ENCODE measurements at places on chromosomes 1 and 21.

GRCh38 chr1:116988908-116989307, 12.7 kb upstream of the CD101 start:
- DNase-seq: no peak

GRCh38 chr1:76729142-76729541, 138.1 kb upstream of the ST6GALNAC5 start:
- no peak for DNase-seq

DNA sequence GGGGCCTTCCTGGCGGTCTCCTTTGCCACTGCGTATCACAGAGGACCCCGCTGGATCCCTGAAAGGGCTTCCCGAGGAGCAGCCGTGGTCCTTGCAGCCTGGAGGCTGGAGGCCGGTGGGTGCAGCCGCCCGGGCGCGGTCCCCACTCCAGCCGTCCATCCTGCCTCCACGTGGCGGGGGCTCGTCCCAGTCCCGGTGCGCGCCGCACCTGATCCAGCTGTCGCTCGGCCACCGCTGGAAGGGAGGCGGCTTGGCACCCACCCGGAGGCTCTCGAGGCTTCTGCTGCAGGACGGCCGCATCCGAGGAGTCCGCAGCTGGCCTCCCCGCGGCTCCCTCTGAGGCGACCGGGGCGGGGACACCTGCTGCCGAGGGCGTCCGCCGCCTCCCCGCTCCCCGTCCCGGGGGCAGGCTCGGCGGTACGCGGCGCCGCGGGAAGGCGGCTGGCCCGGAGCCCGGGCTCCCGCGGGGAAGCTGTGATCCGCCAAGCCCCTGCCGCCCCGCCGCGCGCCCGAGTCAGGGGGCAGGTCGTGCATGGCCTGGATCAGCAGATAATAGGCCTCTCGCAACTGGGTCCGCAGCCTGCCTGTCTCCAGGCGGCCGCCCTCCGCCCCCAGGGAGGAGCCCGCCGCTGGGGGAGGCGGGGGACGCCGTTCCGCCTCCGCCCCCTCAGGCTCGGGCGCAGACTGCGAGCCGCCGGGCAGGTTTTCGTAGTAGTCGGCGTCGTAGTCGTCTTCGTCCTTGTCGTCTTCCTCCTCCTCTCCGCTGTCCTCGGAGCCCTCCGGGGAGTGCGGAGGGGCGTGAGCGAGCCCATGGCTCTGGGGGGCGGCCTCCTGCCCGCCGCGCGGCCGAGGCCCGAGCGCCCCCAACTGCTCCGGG, at the start of gene SYDE2:
SYDE2 (minus strand) TSS at position 554 of the 877 bp plus-strand sequence; CDS start at position 534, 20 bp downstream.
- DNase-seq: peak; percentile 29

GRCh38 chr1:64499011-64499410, 29.1 kb downstream of the CACHD1 start:
- DNase-seq: no peak

DNA sequence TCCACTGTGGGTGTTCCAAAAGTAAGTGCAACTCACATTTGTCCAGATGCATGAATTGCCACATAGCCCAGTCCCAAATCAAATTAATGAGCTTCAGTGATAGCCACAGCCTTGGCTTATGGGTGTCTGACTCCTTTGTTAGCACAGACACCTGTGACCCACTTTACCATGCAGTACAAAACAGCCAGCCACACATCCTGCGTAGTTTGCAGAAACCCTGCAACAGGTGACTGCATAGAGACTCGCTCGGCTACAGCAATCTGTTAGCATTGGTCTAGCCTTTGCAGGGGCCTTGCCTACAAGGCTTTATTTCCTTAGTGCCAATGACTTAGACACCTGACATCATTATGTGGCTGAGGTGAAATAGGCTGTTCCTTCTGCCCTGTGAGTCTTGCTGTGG, 135.5 kb downstream of the CSMD2 start:
- no peak for DNase-seq

GRCh38 chr1:42142894-42143675, 10.1 kb upstream of the GUCA2B start:
- no peak for DNase-seq

- no peak for DNase-seq
These were observed 4.8 kb upstream of the SRP9 start for GRCh38 chr1:225772848-225773247.

GRCh38 chr1:2584686-2585317, 1.8 kb upstream of the PRXL2B start:
- DNase-seq: no peak

DNA sequence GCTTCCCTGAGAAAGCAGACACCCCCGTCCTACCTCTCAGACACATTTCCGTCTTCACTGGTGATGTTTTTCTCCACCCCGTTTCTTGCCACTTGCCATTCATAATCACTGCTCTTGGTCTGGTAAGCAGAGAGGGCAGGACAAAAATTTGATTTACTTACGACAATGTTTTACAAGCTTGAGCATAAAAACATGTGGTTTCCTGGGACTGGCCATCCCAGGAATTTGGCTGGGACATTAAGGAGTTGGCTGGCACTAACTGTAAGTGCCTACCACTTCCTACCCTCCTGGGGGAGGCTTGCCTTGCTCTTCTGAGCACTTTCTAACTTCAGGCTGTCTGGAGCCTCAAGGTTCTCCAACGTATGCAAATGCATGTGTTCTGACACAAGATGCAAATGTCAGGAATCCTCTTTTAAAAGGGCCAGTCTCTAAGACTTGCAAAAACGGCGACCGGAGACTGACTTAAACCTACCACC, 24.2 kb downstream of the ZBTB18 start:
- no peak for DNase-seq

DNA sequence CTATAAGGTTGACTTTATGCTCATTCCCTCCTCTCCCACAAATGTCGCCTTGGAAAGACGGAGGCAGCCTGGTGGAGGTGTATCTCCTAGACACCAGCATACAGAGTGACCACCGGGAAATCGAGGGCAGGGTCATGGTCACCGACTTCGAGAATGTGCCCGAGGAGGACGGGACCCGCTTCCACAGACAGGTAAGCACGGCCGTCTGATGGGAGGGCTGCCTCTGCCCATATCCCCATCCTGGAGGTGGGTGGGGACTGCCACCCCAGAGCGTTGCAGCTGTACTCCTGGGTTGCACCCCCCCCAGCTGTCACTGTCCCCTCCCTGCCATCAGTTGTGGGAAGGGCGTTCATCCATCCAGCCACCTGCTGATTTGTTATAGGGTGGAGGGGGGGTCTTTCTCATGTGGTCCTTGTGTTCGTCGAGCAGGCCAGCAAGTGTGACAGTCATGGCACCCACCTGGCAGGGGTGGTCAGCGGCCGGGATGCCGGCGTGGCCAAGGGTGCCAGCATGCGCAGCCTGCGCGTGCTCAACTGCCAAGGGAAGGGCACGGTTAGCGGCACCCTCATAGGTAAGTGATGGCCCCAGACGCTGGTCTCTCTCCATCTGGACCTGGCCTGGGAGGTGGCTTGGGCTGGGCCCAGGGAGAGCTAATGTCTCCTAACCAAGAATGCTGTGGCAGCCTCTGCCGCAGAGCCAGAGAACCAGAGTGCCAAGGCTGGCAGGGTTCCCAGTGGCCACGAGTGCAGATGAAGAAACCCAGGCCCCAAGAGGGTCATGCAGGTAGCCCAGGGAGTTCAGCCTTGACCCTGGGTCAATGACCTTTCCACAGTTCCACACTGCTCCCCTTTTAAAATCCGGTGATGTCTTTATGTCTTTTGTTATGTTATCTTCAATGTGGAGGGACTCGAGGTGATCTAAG, 13.1 kb downstream of the PCSK9 start:
- no peak for DNase-seq

DNA sequence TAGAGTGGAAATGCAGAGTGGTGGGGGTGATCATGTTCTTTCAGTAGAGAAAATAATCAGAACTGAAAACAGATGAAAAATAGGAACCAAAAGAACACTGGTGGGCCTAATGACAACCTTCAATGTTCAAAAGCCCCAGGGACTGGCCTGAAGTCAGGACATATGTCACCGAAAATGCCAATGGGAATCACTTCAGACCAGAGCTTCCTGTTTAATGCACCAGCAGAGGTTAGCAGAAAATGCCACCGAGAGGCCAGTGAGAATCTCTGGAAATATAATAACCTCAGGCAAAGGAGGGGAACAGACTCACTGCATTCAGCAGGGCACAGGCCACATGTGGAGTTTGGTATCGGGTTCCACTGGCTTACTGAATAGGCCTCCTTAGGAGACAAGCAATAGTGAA, 15.9 kb upstream of the CD58 start:
- DNase-seq: no peak

DNA sequence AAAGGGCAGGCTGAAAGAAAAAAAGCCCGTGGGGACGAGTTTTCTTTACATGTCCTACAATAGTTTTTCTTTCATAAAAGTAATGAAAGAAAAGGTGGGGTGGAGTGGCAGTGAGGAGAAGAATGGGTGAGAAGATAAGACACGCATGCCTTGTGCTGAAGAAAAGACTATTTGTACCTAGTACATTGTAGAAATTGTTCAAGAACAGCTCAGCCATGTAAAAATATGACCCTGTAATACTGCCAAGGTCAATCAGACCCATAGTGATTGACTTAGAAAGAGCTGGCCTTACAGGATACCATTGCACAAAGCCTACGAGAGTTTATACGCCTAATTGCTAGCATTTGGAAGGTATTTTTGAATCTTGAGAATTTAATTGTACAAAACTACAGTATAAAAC, 126.0 kb upstream of the NRIP1 start:
- no peak for DNase-seq

DNA sequence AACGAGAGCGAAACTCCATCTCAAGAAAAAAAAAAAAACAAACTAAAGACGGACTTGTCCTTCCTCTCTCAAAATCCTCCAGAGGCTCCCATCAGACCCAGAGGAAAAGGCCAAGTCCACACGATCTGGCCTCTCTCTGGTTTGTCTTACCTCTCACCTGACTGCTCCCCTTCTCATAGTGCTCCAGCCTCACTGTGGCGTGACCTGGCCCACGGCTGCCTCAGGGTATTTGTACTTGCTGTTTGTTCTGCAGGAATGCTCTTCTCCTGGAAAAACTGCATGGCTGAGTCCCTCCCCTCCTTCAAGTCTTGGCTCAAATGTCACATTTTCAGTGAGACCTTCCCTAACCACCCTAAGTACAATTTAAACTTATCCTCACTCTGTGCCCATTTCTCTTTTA, 8.0 kb upstream of the BRWD1 start:
- DNase-seq: no peak

DNA sequence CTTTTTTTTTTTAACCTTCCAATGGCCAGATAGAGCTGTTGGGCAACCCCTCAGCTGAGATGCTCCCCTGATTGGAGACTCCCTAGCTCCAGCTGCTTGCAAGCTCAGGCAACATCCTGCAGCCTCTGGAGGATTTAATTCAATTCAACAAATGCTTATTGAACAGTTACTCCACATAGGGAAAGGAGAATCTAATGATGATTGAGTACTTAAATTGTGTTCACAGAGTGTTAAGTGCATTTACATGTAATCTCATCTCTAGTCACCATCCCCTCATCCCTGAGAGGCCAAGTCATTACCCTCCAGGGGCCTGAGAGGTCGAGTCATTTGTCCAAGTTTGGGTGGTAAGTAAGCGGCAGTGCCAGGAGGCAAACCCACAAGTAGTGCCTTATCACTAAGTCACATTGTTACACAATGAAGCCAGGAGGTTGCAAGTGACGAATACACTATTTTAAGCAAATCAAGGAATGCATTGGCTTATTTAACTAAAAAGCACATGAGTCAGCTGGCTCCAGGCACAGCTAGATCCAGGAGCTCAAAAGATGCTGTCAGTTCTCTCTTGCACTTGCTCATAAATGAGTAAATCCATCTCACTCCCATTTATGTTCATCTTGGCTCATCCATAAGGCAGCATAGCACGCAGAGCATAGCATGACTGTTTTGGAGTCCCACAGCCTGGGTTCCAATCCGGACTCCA, 64.3 kb downstream of the OPTC start:
- no peak for DNase-seq

GRCh38 chr1:18606443-18607288, 24.0 kb upstream of the PAX7 start:
- peak; percentile 38 for DNase-seq

DNA sequence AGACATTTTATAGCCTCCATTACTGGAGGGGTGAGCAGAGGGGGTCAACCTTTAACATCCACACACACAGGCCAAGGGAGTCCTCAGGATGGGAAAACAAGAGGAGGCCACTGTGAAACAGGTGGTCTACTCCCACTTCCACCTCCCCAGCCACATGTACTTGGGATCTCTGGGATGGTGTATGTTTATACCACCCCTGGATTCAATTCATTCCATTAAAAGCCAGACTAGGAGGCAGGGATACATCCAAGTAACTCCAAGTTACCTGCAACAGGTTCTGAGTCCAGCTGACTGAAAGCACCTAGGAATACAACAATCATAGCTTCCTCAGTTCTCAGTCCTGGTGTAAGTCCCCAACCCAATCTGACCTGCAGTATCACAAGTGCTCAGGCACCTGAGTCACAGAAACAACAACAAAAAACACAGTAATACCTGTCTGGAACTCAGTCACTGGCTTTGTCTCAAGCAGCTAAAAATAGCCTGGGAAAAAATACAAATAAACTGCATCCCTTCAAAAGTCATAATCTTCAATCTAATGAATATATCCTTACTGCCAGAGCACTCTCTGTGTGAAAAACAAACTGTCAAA, 9.8 kb downstream of the ERI3 start:
- no peak for DNase-seq

DNA sequence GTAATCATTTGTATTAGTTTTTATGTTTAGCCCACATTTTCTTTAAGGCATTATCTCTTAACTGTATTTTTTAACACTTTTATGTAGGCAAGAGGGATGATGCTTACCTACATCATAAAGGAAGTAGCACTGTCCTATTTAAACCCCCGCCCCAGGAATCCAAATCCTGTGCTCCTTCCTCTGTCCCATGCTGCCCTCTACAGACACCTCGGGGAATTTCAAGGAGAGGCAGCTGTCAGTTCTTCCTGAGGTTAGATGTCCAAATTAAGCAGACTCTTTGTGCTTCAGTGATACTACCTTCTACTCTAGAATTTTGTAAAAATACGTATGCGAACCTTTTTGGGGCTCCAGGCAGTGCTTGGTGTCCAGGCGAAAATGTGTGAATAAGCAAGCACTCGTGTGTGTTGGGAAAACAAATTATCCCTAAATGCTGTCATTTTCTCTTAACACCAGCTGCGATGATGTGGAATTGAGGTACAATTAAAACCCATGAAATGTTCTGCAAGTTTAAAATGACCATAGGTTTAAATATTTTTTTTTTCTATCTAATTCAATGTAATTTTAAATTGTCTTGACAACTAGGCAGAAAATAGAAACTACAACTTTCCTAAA, 19.2 kb downstream of the CRCT1 start:
- DNase-seq: peak; percentile 21

DNA sequence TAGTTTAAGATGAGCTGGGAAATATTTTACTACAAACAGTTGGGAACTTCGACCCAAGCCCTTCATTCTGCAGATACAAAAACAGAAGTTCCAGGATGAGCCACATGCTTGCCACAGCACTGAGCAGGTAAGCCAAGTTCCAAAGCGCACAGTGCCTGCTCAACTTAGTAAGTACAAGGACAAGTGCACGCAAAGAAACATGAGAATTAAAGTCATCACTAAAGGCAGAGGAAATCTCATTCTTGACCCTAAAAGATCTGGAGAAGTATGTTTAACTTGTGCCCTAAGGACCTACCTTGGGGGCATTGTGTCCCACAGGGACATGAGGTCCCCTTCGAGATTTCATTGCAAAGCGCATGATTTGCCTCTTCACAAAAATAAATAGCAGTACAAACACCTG, 1.2 kb upstream of the UBAP2L start:
- DNase-seq: no peak

All from right renal cortex interstitium (tissue), 3 donors.